HAP-1 (cell line): ENCODE measurements at places on chromosomes 4 and X.

GRCh38 chr4:55143858-55144257 is 18.5 kb upstream of the KDR start:
- DNase-seq = no peak

DNA sequence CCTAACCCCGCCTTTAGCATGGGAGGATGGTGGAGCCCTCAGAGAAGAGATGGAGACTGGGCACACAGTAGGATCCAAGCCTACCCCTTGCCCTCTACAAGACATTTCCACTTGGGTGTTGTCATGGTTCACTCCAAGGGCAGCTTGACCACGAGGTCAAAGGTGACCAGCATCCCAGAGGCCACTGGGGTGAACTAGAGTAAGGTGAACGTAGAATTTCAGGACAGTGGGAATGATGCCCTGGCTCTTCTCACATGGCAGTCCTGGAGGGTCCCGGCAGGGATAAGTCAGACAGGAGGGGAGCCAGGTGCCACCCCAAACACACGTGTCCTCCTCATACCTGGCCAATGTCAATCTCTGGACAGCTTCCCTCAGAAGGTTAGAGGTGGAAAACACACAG is 274.2 kb upstream of the AGTR2 start:
- no peak for DNase-seq

DNA sequence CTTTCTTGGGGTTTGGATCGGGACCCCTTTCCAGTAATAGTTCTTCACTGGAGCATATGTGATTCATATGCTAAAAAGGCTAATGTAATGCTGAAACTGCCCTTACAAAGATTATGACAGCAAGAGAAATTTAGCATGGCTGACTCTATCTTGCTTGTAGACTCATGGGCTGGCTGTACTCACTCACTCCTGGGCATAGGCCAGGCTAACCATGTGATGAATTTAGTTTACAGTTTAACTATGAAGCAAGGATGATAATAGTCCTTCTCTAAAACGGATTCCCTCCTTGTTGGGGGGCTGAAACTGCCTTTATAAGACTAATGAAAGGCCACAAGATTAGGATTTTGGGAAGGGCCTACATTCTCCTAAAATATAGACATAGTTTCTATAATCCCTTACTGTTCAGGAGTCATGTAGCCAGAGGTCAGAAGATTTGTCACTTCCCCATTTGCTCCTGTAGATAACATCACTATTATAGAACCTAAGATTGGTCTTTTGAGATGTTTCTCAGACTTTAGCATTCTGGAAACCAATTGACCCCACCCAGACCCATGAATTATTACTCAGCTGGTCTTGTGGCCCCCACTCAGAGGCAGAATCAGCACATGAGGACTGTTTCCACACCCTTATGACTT is 20.8 kb upstream of the CEP135 start:
- peak; percentile 16 for DNase-seq

GRCh38 chrX:57915680-57916079 is 5.4 kb upstream of the ZXDA start:
- no peak for DNase-seq

- DNase-seq = no peak
These were observed 105.7 kb downstream of the TENM3 start for GRCh38 chr4:182348779-182349326.

DNA sequence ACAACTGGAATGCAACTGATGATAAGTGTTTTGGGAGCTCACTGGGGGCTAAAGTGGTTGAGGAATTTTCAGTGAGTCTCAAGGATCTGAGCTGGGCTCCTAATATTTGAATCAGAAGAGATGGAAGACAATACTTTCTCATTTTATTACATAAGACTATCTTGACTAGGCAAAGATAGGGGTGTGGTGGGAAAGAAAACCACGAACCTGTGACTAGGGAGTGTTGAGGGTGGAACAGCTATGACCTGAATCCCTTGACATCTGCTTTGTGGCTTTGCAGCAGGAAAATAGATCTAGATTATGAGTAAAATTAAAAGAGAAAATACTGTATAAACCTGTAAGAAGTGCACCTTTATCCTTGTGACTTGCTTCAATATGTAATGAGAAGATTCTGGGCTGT is 295.1 kb upstream of the TEX13A start:
- no peak for DNase-seq

DNA sequence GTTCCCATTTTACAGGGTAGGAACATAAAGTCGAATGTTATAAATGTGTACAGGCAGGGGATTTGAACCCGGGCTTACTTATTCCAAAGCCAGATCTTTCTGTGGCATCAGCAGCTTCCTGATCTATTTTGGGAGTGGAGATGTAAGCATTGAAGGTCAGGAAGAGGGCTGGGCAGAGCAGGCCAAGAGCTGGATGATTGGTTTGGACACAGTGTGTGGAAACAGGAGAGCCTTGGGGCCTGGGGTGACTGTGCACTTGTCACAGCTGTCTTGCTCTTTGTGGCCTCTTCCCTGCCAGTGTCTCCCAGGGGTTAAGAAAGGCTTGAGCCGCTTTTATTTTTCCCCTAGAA is 127.9 kb upstream of the ENPP6 start:
- DNase-seq = no peak

DNA sequence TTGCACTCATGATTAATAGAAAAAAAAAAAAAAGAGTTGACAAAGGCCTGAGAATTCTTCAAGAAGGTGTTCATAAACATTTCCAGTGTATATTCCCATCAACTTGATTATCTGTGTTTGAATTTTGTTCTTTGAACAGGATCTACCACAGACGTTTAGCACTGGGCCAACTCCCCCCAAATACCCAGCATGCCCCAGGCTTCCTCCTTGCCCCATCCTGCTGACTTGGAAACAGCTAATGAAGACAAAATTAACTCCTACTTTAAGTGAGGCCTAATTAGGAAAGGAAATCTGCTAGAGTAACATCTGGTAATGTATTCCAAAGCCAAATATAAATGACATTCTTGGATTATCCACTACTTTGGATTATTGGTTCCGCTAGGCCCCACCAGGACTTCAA is 52.5 kb downstream of the PPARGC1A start:
- no peak for DNase-seq

- DNase-seq = no peak
These were observed 21.8 kb upstream of the AREG start for GRCh38 chr4:74423104-74423503.

GRCh38 chr4:340011-340410 is 2.4 kb downstream of the ZNF141 start:
- DNase-seq = no peak

- no peak for DNase-seq
These were observed 947.9 kb downstream of the FAT4 start for GRCh38 chr4:126262665-126263064.

GRCh38 chr4:112083587-112084347 is 61.5 kb upstream of the FAM241A start:
- DNase-seq = no peak

- DNase-seq = no peak
These were observed 6.8 kb downstream of the SRPX2 start for GRCh38 chrX:100650841-100651240.

GRCh38 chr4:150145090-150145945 is 67.1 kb downstream of the DCLK2 start:
- DNase-seq = peak; percentile 22

GRCh38 chrX:126165721-126166461 is at the start of gene DCAF12L2:
TSS of gene DCAF12L2 (minus strand) at chrX:126166289. CDS start at chrX:126165924, 365 bp downstream.
- DNase-seq = peak; percentile 45

GRCh38 chr4:139920486-139921002 is 233.4 kb downstream of the MAML3 start:
- no peak for DNase-seq

DNA sequence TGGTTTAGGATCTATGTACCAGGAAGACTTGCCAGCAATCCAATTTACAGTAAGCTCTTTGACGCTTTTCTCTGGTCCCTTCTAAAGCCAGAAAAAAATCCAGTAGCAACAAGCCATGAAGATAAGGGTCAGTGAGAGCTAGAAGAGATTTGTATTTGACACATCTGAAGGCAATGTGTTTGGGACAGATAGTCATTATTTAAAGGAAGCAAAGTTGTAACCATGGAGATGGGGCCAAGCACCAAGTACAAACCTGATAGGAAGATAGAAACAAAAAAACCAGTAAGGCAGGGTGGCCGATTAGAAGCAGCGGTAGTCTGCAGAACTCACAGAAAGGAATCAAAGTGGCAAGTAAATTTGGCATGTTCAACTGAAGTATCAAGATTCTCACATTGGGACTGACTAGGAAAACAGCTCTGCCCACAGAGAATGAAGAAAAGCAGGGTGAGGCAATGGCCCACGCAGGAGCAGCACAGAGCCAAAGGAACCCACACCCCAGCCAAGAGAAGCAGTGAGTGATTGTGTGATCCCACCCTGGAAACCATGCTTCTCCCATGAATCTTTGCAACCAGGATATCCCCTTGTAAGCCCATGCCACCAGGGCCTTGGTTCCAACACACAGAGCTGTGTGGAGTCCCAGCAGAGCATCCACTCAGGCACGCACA is 12.9 kb upstream of the C4orf54 start:
- no peak for DNase-seq

DNA sequence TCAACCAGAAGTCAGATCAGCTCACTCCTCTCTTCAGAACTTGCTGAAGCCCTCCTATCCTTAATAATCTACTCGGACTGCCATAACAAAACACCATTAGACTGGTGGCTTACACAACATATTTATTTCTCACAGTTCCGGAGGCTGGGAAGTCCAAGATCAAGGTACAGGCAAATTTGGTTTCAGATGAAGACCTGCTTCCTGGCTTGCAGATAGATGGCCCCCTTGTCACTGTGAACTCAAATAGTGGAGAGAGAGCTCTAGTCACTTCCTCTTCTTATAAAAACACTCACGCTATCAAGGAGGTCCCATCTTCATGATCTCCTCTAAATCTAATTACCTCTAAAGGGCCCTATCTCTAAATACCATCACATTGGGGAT is 125.1 kb downstream of the CAMK2D start:
- DNase-seq = no peak

- DNase-seq = no peak
These were observed 1651.9 kb downstream of the C4orf33 start for GRCh38 chr4:130747842-130748241.

GRCh38 chr4:13654162-13654797 is 26.8 kb upstream of the BOD1L1 start:
- DNase-seq = peak; percentile 66

DNA sequence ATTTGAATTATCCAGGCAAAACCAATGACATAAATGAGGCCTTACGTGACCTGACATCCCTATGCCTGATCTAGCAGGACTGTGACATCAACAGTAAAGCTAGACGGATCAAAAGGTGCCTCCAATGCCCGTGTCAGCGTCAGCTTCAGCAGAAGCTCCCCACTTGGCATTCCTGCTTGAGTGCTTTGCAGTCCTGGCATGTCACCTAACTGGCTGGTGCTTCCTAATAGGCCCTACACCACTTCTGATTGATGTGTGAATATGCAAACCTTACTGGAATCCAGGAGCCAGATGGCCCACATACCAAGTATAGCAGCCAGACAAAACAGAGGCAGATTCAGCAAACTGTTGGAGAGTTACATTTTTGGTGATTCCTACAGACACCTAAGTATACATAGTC is 224.2 kb downstream of the DMD start:
- no peak for DNase-seq

DNA sequence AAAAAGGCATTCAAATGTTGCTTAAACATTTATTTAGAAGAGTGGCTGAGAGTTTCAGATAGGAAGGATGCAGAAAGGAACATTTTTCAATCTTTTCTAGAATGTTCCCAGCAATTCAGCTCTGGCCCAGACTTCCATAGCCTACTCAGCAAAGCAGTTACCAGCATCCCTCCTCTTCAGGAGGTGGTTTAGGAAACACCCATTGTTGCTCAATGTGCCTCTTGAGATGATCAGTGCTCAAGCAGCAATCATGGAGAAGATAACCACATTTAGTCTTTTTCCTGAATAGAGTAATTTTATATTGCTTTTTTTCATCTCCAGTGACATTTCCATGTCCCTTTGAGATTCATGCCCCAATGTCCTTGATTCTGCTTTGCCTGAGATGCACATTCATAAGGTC is 328.7 kb upstream of the PPARGC1A start:
- no peak for DNase-seq

DNA sequence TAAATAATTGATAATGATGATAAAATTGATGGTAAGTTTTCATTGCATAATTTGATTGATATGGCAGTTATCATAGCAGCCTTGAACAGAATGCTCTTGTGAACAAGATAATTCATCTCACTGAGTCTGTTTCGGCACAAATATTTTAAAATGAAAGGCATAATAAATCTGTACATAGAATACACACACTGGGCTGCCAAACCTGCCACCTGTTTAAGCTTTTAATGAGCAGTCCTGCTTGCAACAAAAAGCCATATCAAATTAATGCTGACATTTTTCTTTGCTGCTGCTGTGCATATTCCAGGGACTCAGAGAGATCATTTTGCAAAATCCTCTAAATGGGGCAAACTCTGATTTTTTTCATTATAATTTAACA is 201.1 kb downstream of the ARHGAP24 start:
- DNase-seq = no peak

DNA sequence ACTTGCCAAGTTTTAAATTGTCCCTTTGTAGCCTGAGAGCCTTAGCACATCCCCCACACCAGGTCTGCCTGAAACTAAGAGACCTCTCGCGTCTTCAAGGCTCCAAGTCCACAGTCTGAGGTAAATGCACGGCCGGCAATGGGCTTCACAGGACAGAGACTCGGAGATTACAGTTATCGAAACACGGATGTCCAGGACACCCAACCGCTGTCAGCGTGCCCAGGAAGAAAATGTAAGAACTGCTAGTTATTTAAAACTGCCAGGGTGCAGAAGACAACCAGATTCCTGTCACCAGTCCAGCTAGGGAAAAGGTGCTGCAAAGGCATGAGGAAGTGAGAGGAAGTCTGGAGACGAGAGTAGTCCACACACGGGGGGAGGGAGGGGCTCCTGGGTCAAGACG is 28.9 kb downstream of the ZNF827 start:
- no peak for DNase-seq
